ENCODE measurements at places on chromosomes 3 and 15. TPM values are rescaled to one million over a fixed set of nuclear protein-coding genes. Genes with fewer than 3 reads are reported as not detected.

GRCh38 chr15:77819048-77819850 is 186.5 kb upstream of the LINGO1 start:
- peaks cover 25% of the 10 kb centered on the region for H3K4me1 ChIP-seq
- H3K36me3 ChIP-seq, result no peaks in the 10 kb centered on the region
- H3K27ac ChIP-seq, result no peak overlapping the region
- H3K27me3 ChIP-seq, result peaks cover 46% of the 10 kb centered on the region

- peaks cover 7% of the 10 kb centered on the region for H3K27me3 ChIP-seq
- H3K27ac ChIP-seq, result no peak overlapping the region
- H3K4me3 ChIP-seq, result no peak overlapping the region
- no peaks in the 10 kb centered on the region for H3K36me3 ChIP-seq
- H3K4me1 ChIP-seq, result no peaks in the 10 kb centered on the region
- DNase-seq, result no peak
These were observed 2.1 kb upstream of the CLDN18 start for GRCh38 chr3:138007898-138008297.

- no peak overlapping the region for H3K4me3 ChIP-seq
- H3K27me3 ChIP-seq, result no peaks in the 10 kb centered on the region
- H3K4me1 ChIP-seq, result peaks cover 26% of the 10 kb centered on the region
- DNase-seq, result no peak
- no peak overlapping the region for H3K27ac ChIP-seq
These were observed 131.1 kb upstream of the ABHD17C start for GRCh38 chr15:80564056-80564455.

DNA sequence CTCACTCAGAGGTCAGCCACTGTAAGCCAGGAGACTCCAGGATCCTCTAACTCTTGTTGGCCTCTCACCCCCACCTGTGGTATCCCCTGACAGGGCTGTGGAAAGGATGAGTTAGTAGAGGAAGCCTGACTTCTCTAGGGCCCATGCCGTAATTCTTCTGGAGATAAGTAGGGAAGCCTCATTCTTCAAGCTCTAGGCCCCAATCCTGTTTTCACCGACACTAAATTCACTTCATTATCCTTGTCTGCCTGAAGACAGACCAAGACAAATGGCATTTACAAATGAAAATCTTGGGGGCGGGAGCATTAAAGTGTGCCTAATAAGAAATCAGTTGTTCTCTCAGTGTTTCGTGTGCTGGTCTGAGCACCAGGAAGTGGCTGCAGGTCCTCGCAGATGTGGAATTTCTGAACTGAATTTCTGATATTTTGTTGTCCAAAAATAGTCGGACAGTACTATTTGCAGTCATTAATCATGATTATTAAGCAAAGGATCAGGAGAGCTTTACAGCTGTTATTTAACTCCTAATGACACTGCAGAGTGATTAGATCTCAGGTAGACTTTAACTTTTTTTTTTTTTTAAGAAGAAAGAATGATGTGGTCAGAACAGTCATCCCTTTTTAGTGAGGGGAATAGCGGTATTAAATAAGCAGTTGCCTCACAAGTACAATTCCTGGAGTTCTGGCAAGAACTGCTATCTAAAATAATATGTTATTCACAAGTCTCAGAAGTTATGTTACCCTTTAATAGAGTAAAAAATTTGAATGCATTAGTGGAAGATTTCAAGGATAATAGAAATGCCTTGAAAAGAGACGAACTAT is 58.4 kb downstream of the RBMS3 start:
- peaks cover 42% of the 10 kb centered on the region for H3K4me1 ChIP-seq
- H3K4me3 ChIP-seq, result no peak overlapping the region
- 0 out of 2 replicates have a peak overlapping the region, but pooled peaks have one; percentile 15 for H3K27ac ChIP-seq
- H3K27me3 ChIP-seq, result no peaks in the 10 kb centered on the region

DNA sequence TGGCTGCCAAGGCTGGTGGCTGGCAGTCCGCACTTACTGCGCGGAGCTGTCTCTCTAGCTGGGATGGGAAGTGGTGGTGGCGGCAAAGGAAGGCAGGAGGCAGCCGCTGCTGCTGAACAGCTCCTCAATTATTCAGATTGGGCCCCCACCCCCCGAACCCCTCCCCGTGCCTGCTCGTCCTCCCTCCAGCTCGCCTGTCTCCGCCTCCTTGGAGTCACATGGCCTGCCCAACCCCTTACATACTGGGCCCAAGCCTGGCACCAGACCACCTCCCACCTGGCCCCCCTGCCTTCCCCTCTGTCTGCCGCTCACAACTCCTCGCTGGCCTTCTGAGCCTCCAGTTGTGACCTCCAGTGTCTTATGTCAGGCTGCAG is at the start of gene SLC7A14:
Gene SLC7A14 (minus strand): TSS at position 139 of the 374 bp plus-strand sequence. CDS start 59,139 bp downstream, outside the sequence.
- H3K27ac ChIP-seq, result no peak within 1 kb of the TSS
- DNase-seq, result peak; percentile 59
- H3K4me3 ChIP-seq, result peak within 1 kb of the TSS; percentile 78

DNA sequence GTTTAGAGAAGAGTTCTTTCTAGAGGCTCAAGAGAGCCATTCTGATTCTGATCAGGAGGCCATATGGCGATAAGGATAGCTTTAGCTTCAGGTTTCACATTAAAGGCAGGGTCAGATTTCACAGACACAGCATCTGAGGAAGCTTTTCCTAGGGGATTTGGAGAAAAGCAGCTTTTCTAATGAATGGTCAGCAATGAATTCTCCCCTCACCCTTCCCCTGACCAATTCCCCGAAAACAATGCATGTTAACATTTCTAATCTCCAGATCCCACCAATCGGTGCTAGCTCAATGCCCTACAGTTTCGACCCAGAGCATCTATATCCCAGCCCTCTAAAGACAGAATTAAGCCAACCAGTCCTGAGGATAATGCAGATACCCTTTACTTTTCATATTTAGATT is 9.8 kb downstream of the AGBL1 start:
- no peak for DNase-seq
- no peaks in the 10 kb centered on the region for H3K27me3 ChIP-seq
- H3K4me1 ChIP-seq, result peaks cover 28% of the 10 kb centered on the region
- no peaks in the 10 kb centered on the region for H3K36me3 ChIP-seq
- peak overlapping the region; percentile 86 for H3K27ac ChIP-seq
- H3K4me3 ChIP-seq, result no peak overlapping the region

- no peaks in the 10 kb centered on the region for H3K27me3 ChIP-seq
- no peaks in the 10 kb centered on the region for H3K36me3 ChIP-seq
- H3K4me1 ChIP-seq, result no peaks in the 10 kb centered on the region
- H3K27ac ChIP-seq, result no peak overlapping the region
These were observed 35.9 kb downstream of the RARB start for GRCh38 chr3:25463836-25464418.

DNA sequence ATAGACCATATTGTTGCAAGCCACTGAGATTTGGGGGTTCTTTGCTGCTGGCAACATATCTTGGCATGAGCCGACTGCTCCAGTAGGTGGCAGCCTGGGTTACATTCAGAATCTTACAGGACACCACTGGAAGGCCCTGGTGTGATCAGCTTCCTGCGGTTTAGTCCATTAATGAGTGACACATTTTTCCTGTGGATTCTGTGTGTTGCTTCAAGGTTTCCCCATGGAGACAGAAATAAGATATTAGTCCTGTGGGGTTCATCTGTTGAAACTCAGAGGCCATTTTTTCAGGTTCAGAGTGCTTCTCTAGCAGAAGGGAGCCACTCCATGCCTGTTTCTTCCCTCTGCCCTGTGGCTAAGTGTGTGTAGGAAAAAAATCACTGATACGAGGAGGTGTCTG is 116.2 kb downstream of the MFSD1 start:
- 0 out of 2 replicates have a peak, but pooled peaks cover 3% of the 10 kb centered on the region for H3K4me1 ChIP-seq
- DNase-seq, result peak; percentile 72
- no peaks in the 10 kb centered on the region for H3K36me3 ChIP-seq
- no peak overlapping the region for H3K4me3 ChIP-seq
- no peaks in the 10 kb centered on the region for H3K27me3 ChIP-seq
- no peak overlapping the region for H3K27ac ChIP-seq

- no peaks in the 10 kb centered on the region for H3K27me3 ChIP-seq
- no peak overlapping the region for H3K27ac ChIP-seq
- no peaks in the 10 kb centered on the region for H3K4me1 ChIP-seq
- H3K36me3 ChIP-seq, result no peaks in the 10 kb centered on the region
These were observed 592.0 kb downstream of the ZNF385D start for GRCh38 chr3:21158861-21159542.

DNA sequence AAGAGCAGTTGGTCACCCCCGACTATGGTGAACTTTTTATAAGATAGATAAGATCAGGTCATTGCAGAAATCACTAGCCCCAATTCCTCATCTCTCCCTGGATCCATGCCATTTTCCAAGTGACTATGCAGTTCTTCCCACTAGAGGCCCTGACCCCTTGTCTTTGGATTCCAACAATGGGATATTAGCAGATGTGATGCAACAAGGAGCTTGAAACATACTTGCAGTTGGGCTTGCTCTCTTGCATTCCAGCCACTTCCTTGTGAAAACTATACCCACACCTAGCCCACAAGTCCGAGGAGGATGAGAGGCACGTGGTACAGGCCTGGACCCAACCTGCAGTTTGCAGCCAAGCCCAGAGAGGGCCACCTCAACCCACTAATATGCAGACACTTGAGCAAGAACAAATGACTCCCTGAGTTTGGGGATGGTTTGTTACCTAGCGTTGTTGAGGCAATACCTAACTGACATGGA is 60.6 kb downstream of the SUCLG2 start:
- H3K4me3 ChIP-seq, result no peak overlapping the region
- peak; percentile 34 for DNase-seq
- no peak overlapping the region for H3K27ac ChIP-seq
- H3K36me3 ChIP-seq, result peaks cover 20% of the 10 kb centered on the region
- 0 out of 2 replicates have a peak, but pooled peaks cover 3% of the 10 kb centered on the region for H3K4me1 ChIP-seq

GRCh38 chr3:29212789-29213433 is 68.0 kb upstream of the RBMS3 start:
- peaks cover 11% of the 10 kb centered on the region for H3K4me1 ChIP-seq
- H3K36me3 ChIP-seq, result no peaks in the 10 kb centered on the region
- no peak for DNase-seq
- H3K4me3 ChIP-seq, result no peak overlapping the region

DNA sequence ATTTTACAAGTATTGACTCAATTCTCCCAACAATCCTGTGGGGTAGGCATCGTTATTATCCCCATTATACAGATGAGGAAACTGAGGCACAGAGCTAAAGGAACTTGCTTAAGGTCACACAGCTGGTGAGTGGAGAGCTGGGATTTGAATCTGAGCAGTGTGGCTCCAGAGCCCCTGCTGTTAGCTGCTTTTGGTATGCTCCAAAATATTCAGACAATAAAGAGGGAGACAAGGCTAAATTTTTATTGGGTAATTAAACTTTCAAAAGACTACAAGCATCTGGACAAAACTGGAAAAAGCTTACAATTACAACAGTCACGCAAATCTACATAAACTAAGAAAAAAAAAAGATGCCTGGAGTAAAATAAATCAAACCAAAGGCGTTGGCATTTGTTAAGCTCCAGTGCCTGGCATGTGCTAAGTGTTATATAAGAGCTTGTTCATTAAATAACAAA is 27.7 kb downstream of the CCDC13 start:
- H3K4me1 ChIP-seq, result peaks cover 26% of the 10 kb centered on the region
- H3K27ac ChIP-seq, result no peak overlapping the region
- DNase-seq, result no peak
- H3K27me3 ChIP-seq, result no peaks in the 10 kb centered on the region
- no peak overlapping the region for H3K4me3 ChIP-seq

- DNase-seq, result no peak
- H3K27ac ChIP-seq, result 0 out of 2 replicates have a peak overlapping the region, but pooled peaks have one; percentile 9
- H3K4me1 ChIP-seq, result peaks cover 9% of the 10 kb centered on the region
- no peaks in the 10 kb centered on the region for H3K27me3 ChIP-seq
These were observed 26.0 kb upstream of the RPL29 start for GRCh38 chr3:52021489-52022268.

TRAK1 gene
- total RNA-seq, result 41.0 TPM

GRCh38 chr3:196994056-196994455 is 25.4 kb upstream of the PIGZ start:
- no peak overlapping the region for H3K4me3 ChIP-seq
- H3K4me1 ChIP-seq, result 0 out of 2 replicates have a peak, but pooled peaks cover 2% of the 10 kb centered on the region
- no peak for DNase-seq
- no peaks in the 10 kb centered on the region for H3K36me3 ChIP-seq
- no peak overlapping the region for H3K27ac ChIP-seq
- H3K27me3 ChIP-seq, result no peaks in the 10 kb centered on the region

CFAP92 gene
- total RNA-seq, result 2.6 TPM

GRCh38 chr3:139287557-139287956 is 56.3 kb upstream of the MRPS22 start:
- no peaks in the 10 kb centered on the region for H3K27me3 ChIP-seq
- no peaks in the 10 kb centered on the region for H3K36me3 ChIP-seq
- no peak for DNase-seq
- no peak overlapping the region for H3K27ac ChIP-seq

- H3K4me3 ChIP-seq, result peak overlapping the region; percentile 32
- H3K4me1 ChIP-seq, result peaks cover 30% of the 10 kb centered on the region
- H3K36me3 ChIP-seq, result no peaks in the 10 kb centered on the region
- H3K27me3 ChIP-seq, result no peaks in the 10 kb centered on the region
These were observed 191.4 kb downstream of the STT3B start for GRCh38 chr3:31724116-31724515.

CLDND1 gene
- 78.5 TPM for total RNA-seq

DNA sequence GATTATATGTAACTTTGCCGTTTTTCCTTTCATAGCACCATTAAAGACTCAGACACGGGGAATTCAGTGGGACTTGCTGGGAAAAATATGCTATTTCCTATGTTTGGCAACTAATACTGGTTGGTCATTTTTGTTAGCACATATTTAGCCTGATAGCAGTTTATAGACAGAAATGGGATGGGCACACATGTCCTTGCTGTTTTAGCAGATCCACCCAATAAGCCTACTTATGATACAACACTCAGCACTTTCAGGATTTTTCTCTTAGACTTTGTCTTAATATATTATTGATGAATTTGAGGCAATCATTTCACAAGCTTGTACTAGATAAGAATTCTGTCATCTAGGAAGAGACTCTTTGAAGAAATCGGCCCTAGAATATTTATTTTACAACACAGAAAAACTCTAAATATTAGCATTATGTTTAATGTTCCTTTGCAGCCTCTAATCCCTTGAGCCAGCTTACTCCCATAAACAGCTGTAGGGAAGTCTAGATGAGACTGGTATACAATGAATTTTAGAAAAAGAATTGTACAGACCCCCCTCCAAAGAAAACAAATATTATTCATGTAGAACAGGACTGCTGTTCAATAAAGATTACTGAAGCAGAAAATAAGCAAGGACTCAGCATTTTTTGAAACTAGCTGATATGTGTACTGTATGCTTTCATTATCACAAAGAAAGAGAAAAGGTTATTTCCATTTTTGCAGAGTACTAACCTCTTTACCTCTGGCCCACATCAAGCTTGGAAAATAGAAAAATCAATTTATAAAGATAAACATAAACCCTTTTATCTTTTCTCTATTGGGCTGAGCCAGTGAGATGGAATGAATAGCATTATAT is 656.8 kb upstream of the SGO1 start:
- no peak for DNase-seq
- H3K27ac ChIP-seq, result no peak overlapping the region
- H3K36me3 ChIP-seq, result no peaks in the 10 kb centered on the region
- H3K4me3 ChIP-seq, result no peak overlapping the region
- peaks cover 28% of the 10 kb centered on the region for H3K4me1 ChIP-seq

DNA sequence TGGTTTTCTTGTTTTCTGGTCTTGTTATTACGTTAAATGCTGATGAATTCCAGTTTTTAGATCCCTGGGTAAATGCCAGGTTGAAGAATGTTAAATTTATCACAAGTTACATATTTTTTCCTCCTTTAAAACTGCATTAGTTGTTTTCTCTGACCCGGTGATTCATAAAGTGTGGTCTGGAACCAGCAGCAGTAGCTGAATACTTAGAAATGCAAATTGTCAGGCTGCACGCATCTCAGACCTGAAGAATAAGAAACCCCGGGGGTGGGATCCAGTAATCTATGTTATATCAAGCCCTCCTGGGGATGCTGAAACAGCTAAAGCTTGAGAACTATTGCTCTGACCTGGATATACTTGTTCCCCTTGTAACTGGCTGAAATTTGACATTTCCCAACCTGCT is 69.1 kb downstream of the PEX5L start:
- H3K36me3 ChIP-seq, result no peaks in the 10 kb centered on the region
- no peak overlapping the region for H3K4me3 ChIP-seq
- H3K27me3 ChIP-seq, result no peaks in the 10 kb centered on the region
- H3K4me1 ChIP-seq, result peaks cover 11% of the 10 kb centered on the region
- H3K27ac ChIP-seq, result no peak overlapping the region
- no peak for DNase-seq

SAMD7 gene
- total RNA-seq, result not detected
